Right lung (tissue), 10 donors: ENCODE measurements at places on chromosomes 13 and 19. TPM values are rescaled to one million over a fixed set of nuclear protein-coding genes. Genes with fewer than 3 reads are reported as not detected.

DNA sequence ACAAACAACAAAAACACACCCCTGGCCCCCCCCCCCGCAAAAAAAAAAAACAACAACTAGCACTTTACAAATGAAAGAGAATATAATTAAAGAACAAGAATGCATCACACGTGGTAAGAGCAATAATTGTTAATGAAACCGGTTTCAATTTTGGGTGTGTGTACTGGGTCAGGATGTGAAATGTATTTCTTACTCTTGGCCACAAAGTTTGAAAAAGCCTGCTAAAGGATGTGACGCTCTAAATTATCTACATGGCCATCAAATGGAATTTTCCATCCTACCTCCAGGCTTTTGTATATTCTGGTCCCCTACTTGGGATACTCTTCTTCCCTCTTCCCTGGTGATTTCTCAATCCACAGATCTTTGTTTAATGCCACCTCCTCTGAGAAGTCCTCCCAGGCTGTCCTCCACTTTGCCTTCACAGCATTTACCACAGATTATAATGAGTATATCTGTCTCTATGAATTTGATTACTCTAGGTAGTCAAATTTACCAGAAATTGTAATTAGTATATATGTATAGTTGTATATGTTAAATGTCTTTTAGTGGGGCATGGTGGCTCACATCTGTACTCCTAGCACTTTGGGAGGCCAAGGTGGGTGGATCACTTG lies 2.1 kb downstream of the SARS2 start:
- no peak for DNase-seq

DNA sequence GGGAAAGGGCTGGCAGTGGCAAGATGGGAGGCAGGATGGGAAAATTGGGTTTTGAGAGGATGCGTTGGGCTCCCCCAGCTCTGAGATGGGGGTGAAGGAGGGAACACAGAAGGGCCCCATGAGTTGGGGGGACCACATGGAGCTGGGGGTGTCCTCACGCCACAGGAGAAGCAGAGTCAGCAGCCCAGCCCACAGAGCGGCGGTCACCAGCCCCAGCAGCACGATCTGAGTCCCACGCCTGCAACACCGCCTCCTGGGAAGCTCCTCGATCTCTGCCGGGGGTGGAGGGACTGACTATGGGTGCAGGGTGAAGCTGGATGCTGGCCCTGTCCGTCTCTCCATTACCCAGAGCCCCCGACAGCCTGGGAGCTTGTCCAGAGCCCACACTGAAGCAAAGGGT lies 3.3 kb downstream of the FCER2 start:
- no peak for DNase-seq

GRCh38 chr13:75652726-75653125 lies 16.6 kb downstream of the LMO7 start:
- no peak for DNase-seq

GRCh38 chr19:571566-571974 lies 826 bp upstream of the BSG start:
- DNase-seq, result no peak

- DNase-seq, result no peak
These were observed 127.7 kb downstream of the VWA8 start for GRCh38 chr13:41833201-41833600.

- DNase-seq, result no peak
These were observed 1.8 kb upstream of the UBE2M start for GRCh38 chr19:58560007-58560887.

- no peak for DNase-seq
These were observed 494.6 kb downstream of the MYO16 start for GRCh38 chr13:109123971-109124370.

DNA sequence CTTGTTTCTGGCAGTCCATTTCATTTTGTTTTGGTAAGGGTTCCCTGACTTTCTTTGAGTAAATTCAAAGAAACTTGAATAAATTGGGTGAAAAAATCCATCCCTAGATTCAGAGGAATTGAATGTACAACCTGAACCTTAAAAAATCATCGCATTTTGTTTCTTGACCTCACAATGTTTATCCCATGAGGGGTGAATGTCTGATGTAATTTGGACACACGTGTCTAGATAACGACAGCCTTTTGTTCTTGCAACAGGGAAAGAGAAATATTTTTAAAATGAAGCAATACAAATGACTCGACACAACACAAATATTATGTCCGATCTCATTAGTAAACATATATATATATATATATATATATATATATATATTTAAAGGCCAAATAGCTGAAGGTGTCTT lies 453.2 kb upstream of the ATXN8OS start:
- no peak for DNase-seq

GRCh38 chr13:50104493-50104892 lies 89.2 kb downstream of the KCNRG start:
- no peak for DNase-seq

DNA sequence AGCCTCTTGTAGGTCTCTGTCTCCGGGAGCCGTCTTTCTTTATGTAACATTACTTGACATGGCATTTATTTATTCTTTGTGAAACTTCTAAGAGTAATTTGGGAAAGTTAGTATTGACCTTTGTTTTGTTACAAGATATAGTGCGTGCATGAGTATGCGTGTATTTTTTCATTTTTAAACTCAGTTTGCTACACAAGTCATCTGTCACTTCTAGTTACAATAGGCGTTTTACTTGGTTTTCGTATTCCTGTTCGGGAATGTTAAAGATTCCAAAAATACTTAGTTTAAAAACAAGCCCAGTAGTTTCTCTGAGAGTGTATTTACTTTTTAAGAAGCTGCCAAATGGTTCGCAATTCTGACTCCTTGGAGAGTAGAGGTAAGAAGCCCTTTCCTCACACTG lies 3.2 kb downstream of the PDS5B start:
- DNase-seq, result peak; percentile 23

DNA sequence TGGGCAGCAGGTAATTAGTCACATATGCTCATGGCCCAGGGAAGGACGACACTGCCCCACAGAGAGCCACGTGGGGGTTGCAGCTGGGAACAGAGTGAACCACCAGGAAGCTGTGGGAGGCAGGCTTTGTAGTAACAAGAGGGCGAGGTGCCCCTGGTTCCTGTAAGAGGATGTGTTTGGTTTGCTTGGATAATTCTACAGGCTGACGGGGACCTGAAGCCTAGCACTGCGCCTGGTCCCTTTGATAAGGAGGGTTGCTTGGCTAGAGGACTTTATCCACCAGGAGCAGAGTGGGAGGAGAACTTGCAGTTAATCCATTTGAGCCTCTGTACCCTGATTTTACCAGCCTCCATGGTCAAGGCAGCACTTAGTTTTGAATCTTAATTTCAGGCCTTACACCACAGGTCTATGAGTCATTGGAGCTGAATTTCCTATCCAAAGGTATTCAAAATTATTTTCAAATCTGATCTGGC lies 67.4 kb upstream of the CLDN10 start:
- DNase-seq, result no peak

- no peak for DNase-seq
These were observed 2.2 kb downstream of the ZIC2 start for GRCh38 chr13:99983499-99984401.

DNA sequence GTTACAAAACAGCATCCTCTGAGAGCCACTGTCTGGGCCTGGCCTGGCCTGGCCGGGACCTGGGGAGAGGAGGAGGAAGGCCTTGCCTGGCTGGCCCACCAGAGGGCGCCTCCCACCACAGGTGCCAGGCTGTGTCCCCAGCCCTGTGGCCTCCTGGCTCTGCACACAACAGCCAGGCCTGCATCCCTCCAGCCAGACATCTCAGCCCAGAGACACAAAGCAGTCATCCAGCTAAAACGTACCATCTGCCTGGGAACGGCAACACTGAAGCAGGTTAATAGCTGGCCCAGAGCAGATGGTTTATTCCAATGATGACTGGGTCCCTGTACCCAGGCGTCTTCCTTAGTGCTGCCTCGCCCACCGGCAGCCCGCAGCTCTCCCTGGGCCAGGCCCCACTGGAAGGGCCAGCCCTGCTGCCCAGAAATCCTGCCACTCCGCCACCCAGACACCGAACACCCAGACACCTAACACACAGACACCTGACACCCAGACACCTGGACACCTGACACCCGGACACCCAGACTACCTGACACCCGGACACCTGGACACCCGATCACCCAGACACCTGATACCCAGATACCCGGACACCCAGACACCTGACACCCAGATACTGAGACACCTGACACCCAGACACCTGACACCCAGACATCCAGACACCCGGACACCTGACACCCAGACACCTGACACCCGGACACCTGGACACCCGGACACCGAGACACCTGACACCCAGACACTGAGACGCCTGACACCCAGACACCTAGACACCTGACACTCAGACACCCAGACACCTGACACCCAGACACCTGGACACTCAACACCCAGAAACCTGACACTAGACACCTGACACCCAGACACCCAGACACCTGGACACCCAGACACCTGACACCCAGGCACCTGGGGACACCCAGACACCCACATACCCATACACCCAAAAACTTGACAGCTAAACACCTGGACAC lies 20.1 kb downstream of the C19orf12 start:
- no peak for DNase-seq

DNA sequence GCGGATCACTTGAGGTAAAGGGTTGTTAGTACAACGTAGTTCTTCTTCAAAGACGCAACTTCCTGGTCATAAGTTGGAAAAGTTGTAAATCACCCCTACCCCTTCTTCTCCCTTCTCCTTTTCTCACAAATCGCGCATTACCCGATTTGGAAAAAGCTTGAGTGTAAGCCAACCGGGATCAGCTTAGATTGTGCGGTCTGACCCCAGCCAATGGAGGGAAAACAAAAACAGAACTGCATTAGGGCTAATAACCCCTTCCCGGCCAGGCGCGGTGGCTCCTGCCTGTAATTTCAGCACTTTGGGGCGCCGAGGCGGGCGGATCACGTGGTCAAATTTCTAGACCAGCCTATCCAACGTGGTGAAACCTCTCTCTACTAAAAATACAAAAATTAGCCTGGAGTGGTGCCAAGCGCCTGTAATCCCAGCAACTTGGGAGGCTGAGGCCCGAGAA lies 806 bp downstream of the ZNF90 start:
- peak; percentile 72 for DNase-seq

- DNase-seq, result no peak
These were observed 1.4 kb downstream of the ZNF324 start for GRCh38 chr19:58468216-58468839.

- no peak for DNase-seq
These were observed 63.4 kb downstream of the INSR start for GRCh38 chr19:7230826-7231225.

DNA sequence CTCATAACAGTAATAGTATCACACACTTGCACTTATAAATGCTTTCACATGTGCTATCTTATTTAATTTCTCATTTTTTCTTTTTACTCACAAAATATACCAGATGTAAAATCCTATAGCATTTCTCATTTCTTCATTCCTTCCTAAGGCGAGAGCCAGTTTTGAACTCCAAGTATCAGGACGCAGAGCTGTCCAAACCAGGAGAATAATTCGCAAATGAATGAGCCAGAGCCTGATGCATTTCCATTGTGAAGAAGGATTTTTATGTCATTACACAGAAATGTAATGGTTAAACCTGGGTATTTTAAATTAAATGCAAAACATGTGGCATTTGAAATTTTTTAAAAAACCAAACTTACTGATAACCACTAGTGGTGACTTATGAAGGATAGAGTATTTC lies 244.3 kb downstream of the RGCC start:
- DNase-seq, result no peak

DNA sequence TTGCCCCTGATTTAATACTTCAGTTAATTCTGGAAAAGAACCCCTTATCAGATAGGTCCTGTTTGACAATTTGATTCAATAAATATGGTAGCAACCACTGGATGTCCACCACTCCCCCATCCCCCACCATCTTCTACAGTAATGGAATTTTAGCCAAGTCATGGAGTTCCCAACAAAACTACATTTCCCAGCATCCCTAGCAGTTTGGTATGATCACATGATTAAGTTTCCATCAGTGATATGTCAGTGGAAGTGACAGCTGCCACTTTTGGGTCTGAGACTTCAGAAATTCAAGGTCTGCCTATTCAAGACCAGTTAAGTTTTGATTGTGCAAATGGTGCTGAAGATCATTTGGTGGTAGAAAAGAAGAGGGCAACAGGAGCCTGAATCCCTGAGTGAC lies 85.5 kb downstream of the CACNA1A start:
- DNase-seq, result no peak

GRCh38 chr13:107099661-107100060 lies 531.7 kb upstream of the ARGLU1 start:
- no peak for DNase-seq

- DNase-seq, result no peak
These were observed 9.8 kb upstream of the ZNF544 start for GRCh38 chr19:58218899-58219298.

DNA sequence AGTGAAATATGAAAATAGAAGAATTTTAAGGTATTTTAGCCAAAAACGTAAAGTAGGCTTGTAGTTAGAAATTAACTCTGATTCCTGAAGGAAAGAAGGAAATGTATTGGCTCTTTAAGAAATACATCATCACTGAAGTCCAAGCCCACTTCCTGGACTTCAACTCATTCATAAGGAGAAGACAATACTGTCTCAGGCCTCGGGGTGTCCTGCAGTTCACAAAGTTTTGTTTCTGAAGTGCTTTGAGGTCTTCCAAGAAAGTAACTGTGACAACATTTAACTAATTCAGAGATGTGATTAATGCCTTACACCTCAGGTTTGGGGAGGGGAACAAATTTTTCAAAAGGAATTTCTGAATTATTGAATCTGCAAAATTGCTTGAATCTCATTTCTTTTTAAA lies 65.8 kb upstream of the STARD13 start:
- DNase-seq, result no peak

- DNase-seq, result peak; percentile 95
These were observed at the start of gene PNPLA6 for GRCh38 chr19:7535047-7535997. Gene PNPLA6 (plus strand): TSS chr19:7535717. CDS start chr19:7535789, 72 bp downstream.

Gene RNF113B
- polyA plus RNA-seq, result not detected

Gene TMIGD2
- 0.63 TPM for polyA plus RNA-seq

Gene KLF1
- polyA plus RNA-seq, result 0.67 TPM

Gene RASL11A
- 12.8 TPM for polyA plus RNA-seq

Gene ZNF540
- polyA plus RNA-seq, result 4.9 TPM

Gene ZNF285
- polyA plus RNA-seq, result 15.7 TPM

Gene CRX
- 0.10 TPM for polyA plus RNA-seq

Gene GADD45B
- polyA plus RNA-seq, result 12.9 TPM

Gene CYP4F12
- polyA plus RNA-seq, result 11.3 TPM

Gene PTPRH
- 0.30 TPM for polyA plus RNA-seq

Gene OR7G1
- not detected for polyA plus RNA-seq

Gene CEACAM20
- not detected for polyA plus RNA-seq

Gene STK11
- 59.5 TPM for polyA plus RNA-seq

Gene CGB2
- not detected for polyA plus RNA-seq

Gene SERTAD3
- 39.5 TPM for polyA plus RNA-seq

Gene RFXAP
- polyA plus RNA-seq, result 20.0 TPM

Gene CFD
- polyA plus RNA-seq, result 6.3 TPM
